NCI-H748 treated with DMSO at 0.1 percent for 48 hours (cell line): ENCODE measurements at places on chromosomes 12 and 14.

DNA sequence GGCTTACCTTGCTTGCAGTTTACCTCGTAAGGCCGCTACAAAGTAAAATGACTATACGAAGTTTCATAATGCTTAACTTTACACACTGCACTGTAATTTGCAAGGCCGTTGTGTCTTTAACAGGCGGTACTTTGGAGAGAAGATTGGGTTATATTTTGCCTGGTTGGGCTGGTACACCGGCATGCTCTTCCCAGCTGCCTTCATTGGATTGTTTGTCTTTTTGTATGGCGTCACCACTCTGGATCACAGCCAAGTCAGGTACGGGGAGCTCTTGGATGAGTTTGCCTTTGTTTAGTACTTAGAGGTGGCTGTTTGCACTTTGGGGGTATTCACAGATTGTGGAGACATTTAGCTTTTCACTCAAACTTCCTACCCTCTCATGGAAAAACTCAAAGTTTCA is 167.8 kb downstream of the SLC5A8 start:
- DNase-seq: peak; percentile 72

- no peak for DNase-seq
Observed at GRCh38 chr12:126636821-126637220, 1571.6 kb downstream of the AACS start.

DNA sequence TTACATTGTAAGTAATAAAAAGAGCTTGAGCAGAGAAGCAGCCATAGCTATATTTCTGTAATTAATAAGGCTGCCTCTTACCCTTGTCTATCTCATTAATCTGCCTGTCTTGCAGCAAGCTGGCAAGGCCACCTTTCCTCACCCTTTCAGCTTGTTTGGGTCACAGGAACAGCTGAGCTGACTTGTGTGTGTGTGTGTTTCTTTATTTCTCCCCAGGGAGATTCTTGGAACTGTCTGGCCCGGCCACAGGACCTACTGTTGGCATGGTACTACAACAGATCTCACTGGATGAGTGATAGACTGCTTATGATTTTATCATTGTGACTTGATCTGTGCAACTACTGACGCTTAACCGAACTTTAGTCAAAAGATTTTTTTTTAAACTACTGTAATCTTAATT is 213.7 kb downstream of the SLC2A13 start:
- DNase-seq: no peak

DNA sequence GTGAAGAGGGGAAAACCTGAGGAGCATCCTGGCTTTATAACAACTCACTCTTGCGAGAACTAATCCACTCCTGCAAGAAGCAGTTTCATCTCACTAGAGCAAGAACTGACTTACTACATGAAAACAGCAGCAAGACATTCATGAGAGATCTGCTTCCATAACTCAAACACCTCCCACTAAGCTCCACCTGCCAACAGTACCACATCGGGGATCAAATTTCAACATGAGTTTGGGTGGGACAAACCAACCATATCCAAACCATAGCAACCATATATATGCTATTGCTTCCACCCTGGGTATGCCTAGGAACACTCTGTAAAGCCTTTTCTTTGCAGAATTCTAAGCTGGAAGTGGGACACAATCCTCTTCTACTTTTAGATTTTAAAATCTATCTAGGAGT is 13.9 kb upstream of the AVPR1A start:
- DNase-seq: peak; percentile 76

DNA sequence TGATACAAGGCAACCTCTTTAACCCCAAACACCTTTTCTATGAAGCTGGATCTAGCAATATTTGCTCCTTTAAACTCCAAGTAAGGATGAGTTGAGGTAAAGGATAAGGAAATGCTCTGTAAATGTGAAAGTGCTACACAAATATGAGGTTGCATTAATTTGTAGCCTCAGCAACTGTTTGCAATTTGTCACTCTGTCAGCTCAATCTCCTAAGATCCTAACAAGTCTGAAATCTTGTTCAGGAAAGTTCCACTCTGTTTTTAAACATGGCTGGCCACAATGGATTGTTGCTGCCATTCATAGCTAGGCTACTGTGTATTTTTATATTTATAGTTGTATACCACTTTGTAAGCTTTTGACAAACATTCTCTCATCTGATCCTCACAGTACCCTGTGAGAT is 51.3 kb downstream of the SCN8A start:
- DNase-seq: no peak

GRCh38 chr12:130288206-130288605 is 49.5 kb upstream of the PIWIL1 start:
- no peak for DNase-seq

- DNase-seq: no peak
Observed at GRCh38 chr12:29634057-29634456, 136.6 kb upstream of the OVCH1 start.

DNA sequence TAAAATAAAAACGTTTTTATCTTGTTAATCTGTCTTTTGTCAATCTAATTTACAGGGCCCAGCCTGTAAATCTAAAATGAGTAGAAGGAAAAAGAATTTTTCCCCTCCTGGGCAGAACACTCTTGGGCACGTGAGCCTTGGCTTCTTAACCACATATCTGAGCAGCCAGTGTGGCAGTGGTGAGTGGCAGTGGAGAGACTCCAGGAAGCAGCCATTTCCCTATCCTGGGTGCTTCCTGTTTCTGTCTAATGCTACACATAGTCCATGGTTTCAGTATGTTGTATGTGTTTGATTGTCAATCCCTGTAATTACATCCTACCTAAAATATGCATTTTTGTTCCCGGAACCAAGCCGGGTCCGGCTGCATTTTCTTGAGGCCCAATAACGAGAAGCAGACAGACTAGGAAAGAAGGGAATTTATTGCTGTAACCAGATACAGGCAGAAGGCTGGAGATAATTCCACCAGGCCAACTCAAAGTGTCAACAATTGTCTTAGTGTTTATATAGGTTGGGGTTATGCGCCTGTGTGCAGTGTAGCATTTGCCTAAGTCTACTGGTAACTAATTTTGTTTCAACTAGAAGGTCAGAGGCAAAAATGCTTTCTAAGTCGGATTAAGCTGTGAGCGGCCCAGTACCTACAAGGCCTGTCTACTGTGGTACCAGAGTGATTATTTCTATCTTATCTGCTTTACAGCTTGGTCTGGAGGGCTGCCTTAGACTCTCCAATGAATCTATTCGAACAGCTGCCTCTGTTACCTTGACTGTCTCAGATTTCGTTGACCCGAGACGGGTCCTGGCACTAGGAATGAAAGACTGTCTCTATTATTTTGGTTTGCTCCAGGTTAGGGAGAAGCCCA is 82.4 kb upstream of the RESF1 start:
- DNase-seq: no peak

DNA sequence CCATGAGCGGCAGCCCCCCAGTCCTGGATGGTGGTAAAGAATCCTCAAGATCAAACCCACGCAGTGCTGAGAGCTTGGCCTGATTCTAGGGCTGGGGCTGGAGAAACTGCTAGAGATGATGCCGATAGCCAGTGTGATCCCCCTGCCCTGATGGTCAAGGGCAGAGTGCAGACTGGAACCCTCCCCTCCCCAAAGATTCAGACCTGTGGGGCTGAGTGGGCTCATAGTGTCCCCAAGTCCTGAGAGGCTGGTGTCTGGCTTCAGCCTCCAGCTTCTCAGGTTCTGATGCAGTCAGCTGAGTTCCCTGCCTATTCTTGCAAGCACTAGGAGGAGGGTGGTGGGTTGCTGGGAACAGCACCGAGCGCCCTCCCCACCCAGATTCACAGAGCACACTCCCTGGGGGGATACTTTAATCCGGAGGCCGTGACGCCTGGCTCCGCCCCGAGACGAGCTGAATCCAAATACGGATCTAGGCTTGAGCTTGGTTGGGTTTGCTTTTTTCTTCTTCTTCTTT is 11.9 kb downstream of the RHOF start:
- DNase-seq: no peak

DNA sequence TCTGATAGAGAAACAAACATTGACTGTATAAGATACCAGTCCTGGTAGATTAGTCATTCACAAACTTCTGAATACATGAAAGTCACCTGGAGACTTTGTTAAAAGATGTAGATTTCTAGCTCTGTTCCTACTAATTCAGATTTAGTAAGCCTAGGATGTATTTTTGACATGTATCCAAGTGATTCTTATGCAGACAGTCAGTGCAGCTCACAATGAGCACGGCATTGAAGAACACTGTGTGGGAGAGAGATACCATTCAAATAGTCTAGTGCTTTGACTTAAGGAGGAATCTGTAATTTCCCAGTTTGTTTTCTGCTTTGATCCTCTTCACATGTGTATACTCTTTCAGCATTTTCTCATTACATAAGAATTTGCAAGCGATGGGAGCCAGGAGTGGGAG is 68.7 kb upstream of the STXBP6 start:
- no peak for DNase-seq

DNA sequence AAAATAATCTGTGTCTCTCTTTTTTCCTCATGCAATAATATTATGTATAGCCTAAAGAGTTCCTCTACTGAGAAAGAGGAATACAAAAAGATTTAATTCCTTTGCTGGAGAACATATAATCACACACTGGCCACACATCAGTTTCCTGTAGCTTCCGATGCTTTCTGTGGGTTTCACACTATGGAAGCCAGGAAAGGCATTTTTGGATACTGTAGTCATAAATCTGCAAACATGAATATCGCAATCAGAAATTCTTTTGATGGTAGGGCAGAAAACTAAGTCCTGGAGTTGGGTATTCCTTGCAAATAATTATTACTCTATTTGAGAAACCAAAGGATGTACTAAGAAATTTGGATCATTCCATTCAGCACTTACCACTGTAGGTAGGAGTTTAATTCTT is 260.0 kb downstream of the ACSS3 start:
- no peak for DNase-seq

DNA sequence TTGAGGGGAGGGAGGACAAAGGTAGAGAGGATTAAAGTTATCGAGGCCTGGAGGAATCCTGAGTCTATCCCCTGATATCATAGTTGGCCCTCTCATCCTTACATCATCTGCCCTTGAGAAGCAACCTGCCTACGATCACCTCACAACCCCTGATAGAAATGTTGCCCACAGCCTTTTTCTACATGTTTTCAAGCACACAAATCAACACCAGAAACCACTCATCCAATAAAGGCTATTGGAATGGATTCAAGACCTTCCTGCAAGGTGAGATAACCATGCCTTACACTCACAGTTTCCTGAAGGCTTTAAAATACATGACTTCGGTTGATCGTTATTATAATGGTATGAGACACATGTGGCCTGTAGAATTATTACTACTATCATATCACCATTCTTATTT is 175.7 kb upstream of the EGLN3 start:
- DNase-seq: no peak

- DNase-seq: no peak
Observed at GRCh38 chr12:54381136-54381535, 3.4 kb downstream of the ZNF385A start.

- DNase-seq: no peak
Observed at GRCh38 chr14:23299211-23299957, 3.3 kb downstream of the PPP1R3E start.

DNA sequence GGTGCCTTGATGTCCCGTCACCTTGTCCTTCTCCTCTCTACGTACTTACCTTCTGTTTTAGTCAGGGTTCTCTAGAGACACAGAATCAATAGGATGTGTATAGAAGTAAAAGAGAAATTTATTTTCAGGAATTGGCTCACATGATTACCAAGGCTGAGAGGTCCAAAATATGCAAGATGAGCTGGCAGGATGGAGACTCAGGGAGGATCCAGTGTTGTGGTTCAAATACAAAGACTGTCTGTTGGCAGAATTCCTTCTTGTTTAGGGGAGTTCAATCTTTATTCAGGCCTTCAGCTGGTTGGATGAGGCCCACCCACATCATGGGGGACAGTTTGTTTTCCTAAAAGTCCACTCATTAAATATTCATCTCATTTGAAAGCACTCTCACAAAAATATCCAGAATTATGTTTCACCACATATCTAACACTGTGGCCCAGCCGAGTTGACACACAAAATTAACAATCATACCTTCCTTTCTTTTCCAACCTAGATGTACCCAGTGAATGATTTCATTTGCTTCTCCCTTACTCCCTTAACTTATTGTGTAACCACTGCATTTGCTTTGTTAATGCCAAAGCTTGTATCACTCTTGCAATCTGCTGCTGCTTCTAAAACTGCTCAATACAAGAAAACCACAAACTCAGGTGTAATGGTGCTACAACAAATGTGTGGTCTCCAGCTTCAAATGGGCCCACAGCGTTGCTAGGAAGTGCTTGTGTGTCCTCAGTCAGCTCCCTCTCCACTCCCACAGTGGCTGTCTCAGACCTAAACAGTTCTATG is 195.4 kb upstream of the ARHGAP5 start:
- no peak for DNase-seq

DNA sequence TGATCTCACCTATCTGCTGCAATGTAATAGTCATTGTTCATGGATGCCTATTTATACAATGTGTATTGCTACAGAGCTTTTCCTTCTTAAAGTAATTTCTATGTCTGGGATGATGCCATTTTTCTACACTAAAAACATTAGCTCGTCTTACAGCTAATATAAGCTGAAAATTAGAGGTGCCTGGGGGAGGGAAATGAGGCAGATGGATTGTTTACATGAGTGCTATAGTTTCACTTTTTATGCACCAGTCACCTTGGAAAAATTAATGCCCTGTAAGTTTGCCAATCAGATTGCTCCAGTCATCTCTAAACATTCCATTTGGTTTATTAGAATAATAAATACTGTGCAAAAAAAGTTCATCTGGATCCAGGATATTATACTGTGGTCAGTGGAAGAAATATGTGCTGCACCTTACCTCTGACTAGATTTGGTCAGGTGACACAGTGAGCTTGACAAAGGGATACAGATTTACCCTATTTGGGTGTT is 436.2 kb downstream of the RAD51B start:
- no peak for DNase-seq

- no peak for DNase-seq
Observed at GRCh38 chr14:102727336-102728095, 49.7 kb upstream of the TRAF3 start.

- DNase-seq: no peak
Observed at GRCh38 chr12:11133162-11133561, 1.3 kb downstream of the TAS2R30 start.

DNA sequence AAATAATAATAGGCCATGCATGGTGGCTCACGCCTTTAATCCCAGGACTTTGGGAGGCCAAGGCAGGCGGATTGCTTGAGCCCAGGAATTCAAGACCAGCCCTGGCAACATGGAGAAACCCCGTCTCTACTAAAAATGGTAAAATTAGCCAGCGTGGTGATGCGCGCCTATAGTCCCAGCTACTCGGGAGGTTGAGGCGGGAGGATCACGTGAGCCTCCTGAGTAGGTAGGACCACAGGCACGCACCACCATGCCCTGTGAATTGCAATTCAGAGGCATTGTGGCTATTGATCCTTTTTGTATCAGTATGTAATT is 2.3 kb downstream of the ARHGDIB start:
- no peak for DNase-seq

DNA sequence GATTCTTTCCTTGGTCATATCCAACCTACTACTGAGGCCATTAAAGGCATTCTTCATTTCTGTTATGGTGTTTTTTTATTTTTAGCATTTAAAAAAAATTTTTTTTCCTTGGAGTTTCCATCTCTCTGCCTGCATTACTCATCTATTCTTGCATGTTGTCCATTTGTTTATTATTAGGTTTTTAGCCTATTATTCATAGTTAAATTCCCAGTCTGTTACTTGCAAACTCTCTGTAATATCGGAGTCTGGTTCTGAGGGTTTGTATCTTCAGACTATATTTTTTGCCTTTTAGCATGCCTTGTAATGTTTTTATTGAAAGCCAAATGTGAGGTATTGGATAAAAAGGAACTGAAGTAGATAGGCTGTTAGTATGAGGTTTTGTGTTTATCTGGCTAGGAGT is 284.3 kb downstream of the FUT8 start:
- DNase-seq: no peak
